NCI-H1436 treated with DMSO at 0.1 percent for 48 hours (cell line): ENCODE measurements at places on chromosomes 1 and 21.

DNA sequence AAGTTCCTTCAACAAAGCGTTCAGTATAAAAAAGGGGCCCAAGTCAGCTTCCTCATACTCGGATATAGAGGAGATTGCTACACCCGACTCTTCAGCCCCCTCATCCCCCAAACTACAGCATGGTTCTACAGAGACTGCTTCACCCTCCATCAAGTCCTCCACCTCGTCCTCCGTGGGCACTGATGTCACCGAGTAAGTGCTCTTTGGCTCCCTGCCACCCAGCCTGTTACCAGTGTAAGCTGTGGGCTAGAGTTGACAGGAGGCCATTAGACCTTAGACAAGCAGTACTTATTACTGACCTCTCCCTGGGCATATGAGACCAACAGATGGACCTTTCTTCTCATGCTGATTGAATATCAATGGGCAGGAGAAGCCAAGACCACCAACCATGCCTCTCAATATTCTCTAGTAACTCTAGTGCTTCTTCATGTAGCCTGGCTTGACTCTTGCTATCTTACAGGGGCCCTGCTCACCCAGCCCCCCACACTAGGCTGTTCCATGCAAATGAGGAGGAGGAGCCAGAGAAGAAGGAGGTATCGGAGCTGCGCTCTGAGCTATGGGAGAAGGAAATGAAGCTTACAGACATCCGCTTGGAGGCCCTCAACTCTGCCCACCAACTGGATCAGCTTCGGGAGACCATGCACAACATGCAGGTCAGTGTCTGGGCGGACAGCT, 20.9 kb upstream of the IPO9 start:
- DNase-seq = no peak

DNA sequence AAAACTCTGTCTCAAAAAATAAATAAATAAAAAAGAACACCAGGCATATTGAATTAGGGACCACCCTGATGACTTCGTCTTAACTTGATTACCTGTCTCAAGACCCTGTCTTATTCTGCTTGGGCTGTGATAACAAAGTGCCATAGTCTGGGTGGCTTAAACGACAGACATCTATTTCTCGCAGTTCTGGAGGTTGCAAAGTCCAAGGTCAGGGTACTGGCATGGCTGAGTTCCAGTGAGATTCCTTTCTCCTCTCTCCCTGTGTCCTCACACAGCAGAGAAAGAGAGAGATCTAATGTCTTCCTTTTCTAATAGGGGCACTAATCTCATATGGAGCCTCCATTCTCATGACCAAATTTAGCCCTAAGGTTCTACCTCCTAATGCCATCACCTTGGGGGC, 145.6 kb downstream of the HUNK start:
- DNase-seq = no peak

GRCh38 chr1:184032930-184033418, 4.6 kb downstream of the COLGALT2 start:
- no peak for DNase-seq

DNA sequence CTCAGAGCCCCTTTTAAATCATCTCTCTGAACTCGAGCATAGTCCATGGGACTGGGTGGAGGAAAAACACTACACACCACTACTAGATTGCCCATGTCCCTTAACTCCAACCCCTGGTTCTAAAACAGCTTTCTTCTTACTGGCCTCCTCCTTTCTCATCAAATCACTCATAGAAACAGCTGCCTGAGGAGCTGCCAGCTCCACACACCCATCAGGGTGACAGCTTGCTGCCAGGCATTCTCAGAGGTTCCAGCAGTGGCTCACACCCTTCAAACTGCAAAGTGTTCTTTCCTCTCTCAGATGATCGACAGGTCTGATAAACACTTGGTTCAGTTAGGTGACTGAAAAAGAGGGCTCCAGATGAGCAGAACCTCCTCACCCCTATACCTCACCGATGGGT, 543.0 kb upstream of the PLXNA2 start:
- no peak for DNase-seq

DNA sequence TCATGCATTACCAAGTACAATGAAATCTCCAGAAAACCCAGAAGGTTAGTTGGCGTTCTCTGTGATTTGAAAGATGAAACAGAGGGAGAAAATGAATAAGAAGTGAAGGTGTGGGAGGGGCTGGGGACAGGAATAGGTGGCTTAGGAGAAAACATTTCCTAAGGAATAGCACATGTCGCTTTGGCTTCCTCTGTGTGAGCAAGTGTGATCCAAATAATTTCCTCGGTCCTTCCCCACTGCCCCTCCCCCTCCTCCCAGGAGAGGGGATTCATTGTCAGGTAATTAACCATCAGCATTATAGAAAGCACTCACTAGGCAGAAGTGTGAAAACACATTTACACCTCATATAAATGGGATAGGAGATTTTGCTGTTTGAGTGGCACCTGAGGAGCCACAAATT, 105.5 kb downstream of the NUF2 start:
- no peak for DNase-seq

GRCh38 chr21:31707499-31707898, 24.4 kb downstream of the SCAF4 start:
- no peak for DNase-seq

GRCh38 chr1:222326006-222326709, 221.7 kb downstream of the HHIPL2 start:
- no peak for DNase-seq

DNA sequence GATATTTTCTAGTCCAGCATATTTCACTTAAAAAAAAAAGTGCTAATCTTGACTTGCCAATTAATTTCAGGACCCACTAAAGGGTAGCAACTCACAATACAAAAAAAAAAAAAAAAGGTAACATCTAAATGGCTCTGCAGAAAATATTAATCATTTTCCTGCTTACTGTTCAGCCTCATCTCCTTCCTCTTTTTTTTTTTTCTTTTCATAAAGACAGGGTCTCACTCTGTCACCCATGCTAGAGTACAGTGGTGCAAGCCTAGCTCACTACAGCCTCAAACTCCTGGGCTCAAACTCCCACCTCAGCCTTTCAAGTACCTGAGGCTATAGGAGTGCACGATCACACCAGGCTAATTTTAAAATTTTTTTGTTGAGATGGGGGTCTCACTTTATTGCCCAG, 30.4 kb downstream of the TTC13 start:
- no peak for DNase-seq

DNA sequence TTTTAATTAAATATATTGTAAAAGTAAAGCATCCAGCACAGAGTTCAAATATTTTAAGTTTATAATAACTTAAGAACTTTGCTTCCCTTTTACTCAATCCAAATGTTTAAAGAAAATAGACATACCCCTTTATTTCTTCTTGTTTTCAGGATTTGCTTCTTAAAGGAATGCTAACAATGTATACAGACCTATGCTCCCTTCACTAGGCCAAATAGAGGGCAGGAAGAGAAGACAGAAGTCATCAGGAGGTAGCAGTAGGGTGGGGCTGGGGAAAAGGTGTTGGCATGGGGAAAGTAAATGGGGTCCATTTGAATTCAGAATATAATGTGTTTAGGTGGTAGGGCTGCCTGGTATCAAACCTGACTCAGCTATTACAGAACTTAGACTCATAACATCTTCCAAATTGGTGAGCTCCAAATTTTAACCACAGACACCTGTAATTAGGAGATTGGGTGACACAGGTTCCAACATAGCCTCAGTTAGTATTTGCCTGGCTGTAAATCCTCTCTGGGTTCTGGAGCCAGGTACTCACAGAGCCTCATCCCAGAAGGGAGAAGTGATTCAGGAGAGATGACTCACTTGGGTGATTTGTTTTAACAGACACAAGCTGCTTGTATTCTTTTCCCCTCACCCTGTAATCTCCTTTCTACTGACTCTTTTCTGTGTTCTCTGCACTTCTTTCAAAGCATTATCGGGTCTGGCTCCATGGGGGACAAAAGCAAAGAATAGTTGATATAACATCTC, 60.1 kb upstream of the DUSP10 start:
- no peak for DNase-seq

DNA sequence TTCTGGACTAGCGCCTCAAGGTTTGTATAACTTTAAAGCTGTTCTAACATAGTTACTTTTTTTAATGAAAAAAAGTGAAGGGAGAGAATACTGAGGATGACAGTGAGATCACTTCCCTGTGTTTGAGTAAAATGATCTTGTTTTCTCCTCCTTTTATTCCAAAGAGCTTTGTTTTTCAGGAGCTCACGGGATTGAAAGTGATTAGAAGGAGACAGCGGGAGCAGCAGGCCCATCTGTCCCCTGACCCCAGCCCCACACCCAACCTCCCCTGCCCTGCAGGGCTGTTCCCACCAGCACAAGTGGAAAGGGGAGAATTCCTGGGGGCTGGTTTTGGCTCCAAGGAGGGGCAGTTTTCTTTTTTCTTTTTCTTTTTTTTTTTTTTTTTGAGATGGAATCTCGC, 2.1 kb upstream of the DNMT3L start:
- no peak for DNase-seq

GRCh38 chr1:26938004-26938658, 16.6 kb downstream of the NUDC start:
- DNase-seq = no peak

DNA sequence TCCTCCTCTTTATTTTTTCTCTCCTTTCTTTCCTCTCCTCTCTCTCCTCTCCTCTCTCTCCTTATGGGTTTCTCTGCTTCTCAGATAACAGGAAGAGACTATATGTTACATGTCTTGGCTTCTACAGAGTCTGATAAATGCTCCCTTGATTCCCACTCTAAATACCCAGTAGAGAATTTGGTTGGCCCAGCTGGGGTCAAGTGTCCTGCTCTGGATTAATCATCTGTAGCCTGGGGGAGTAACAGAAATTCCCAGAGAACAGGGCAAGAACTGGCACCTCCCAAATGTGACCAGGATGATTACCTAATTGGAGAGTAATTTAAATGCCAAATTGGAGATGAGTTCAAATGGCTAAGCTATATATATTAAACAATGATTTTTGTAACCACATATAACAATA, 146.1 kb upstream of the LMO4 start:
- no peak for DNase-seq

- no peak for DNase-seq
Measured at GRCh38 chr1:229066591-229066990, 204.3 kb upstream of the RAB4A start.

- DNase-seq = no peak
Measured at GRCh38 chr1:155218854-155219591, 10.5 kb downstream of the MTX1 start.

DNA sequence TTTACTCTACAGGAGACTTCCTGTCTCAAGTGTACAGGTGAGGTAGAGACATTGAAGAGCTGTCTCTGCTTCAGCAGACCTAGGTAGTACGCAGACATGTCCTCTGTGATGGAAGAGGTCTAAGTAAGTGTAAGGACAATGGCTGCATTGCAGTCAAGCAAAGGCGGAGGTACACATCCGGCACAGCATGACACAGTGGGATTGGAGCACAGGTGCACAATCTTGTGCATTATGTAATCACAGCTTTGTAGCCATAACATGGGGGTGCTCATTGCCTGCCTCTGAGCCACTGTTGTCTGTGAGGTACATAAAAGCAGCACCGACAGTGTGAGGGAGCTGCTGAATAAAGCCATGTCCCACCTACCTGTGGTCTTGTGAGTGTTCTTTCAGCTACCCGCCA, 66.4 kb upstream of the CCDC190 start:
- no peak for DNase-seq

GRCh38 chr1:36864823-36865601, 169.3 kb downstream of the GRIK3 start:
- DNase-seq = no peak

DNA sequence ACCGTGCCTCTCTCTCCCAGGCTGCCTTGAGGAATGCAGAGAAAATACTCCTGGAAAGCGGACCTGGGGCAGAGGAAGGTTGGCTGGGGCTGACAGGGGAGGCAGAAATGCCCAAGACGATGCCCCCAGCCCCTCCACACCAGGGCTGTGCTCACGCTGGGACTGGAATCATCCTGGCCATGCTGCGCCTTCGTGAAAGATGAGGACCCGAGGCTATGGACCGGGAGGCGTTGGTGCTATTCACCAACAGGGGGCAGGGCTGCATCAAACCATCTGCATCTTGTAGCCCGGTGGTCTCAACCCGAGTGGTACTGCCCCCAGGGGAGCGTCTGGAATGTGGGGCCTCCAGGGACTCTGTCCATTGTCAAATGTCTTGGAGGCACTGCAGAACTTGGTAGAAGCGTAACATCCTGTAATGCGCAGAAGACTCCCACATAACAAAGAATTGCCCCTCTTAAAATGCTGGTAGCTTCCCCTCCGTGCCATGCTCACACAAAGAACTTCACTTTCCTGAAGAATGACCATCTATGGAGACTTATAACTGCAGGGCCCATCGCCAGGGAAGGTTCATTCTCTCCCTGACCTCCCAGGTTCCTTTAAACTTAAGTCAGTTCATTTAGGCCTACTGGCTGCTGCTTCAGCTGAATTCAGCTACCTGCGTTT, 251.2 kb downstream of the RRAGC start:
- DNase-seq = no peak
